ENCODE measurements at places on chromosomes 1 and 21.

DNA sequence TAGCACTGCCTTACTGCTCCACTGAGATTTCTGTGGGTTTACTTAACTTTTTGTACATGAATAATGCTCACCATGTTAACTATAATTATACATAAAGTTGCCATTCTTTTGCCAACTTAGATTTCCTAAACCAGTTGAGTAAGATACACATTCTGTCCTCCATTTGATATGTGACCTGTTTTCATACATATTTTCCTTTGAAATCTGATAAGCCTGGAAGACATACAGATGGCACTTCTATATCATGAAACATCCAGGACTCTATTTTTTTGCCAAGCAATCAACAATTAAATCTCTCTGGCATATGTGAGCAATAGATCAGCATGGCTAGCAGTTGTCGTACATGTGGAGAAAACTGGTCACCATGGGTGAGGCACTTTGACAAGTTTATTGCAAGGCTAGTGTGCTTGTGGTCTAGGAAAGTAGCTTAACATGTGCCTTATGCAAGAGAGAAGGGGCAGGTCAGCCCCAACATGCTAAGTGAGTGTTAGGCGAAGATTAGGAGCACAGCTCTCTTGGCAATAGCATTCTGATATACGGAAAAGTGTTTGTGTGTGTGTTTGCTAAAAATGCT lies 14.2 kb downstream of the PRRX1 start:
- DNase-seq, result no peak

DNA sequence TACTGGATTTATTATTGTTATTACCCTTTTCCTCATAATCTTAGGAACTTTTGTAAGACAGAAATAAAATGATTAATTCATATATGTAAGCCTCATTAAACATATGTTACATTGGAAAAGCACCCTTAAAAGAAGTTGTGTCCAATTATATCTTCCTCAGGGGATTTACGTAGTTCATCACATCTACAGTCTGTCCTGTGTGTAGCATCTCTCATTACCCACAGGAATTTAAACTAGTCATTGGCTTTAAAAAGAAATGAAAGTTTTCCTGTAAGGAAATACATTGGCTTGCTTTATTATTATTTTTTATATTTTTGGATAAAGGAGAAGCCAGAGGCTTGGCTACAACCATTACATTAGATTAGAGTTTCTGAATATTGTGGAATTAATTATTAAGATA lies 56.1 kb downstream of the SWT1 start:
- DNase-seq, result no peak

DNA sequence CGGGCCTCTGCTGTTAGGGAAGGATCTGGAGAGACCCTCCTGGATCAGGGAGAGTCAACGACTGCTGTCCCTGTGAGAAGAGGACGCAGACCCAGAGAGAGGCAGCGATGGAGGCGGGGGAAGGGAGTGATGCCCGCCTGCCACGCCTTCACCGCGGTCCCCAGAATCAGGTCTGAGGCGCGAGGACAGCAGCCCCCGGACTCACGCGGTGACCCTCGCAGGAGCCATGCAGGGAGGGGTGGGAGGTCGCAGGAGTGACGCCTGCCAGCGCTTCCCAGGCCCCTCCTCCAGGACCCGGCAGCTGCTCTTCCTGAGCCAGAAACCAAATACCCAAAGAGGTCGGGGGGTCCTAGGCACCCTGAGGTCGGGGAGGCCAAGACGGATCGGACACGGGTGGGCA lies 6.2 kb upstream of the TNFRSF4 start:
- no peak for DNase-seq

- DNase-seq, result no peak
These were observed 632 bp downstream of the TMEM79 start for GRCh38 chr1:156284757-156285156.

- peak; percentile 32 for DNase-seq
These were observed 696 bp downstream of the LSS start for GRCh38 chr21:46227811-46228344.

DNA sequence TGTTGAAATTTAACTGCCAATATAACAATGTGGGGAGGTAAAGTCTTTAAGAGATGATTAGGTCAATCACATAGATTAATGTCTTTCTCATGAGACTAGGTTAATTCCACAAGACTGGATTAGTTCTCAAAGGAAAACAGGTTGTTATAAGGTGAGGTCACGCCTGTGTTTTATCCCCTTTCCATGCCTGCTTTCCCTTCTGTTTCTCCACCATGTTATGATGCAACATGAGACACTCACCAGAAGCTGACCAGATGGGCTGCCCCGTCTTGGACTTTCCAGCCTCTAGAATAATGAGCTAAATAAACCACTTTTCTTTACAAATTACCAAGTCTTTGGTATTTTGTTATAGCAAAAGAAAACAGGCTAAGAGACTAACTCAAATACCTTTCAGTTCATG lies 70.8 kb downstream of the DDAH1 start:
- DNase-seq, result no peak

DNA sequence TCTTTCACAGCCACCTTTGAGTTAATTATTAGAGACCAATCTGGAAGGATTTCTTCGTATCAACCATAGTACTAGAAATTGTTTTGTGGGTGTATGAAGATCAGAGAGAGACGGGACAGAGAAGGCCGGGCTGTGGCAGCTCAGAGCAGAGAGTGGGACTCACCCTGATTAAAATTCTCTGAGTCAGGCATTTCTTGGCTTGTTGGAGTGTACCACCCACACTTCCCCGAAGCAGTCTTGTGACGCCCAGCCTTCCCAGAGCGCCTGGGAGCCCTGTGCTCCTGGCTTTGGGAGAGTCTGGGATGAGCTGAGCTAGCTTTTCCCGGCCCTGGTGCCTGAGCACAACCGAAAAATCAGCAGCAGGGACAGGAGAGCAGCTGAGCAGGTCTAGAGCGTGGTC lies 19.4 kb downstream of the PLEKHM2 start:
- DNase-seq, result no peak

GRCh38 chr21:37627074-37627473 lies 260.5 kb downstream of the DYRK1A start:
- no peak for DNase-seq

- no peak for DNase-seq
These were observed 1.3 kb upstream of the HES4 start for GRCh38 chr1:1001057-1001783.

Measured in hematopoietic multipotent progenitor cell treated with erythropoietin and hydrocortisone succinate and interleukin-3 and kit ligand, for 15 days (in vitro differentiated cells).